ENCODE measurements at places on chromosomes 12 and 14. TPM values are rescaled to one million over a fixed set of nuclear protein-coding genes. Genes with fewer than 3 reads are reported as not detected.
A peak's percentile ranks its signal among the peaks of the same experiment; 100 is the strongest.

Gene KCNH3
- 0.66 TPM for total RNA-seq

Gene PTGDR
- total RNA-seq, result 0.17 TPM

Gene MAP1LC3B2
- total RNA-seq, result 3.0 TPM

Gene FOXN4
- total RNA-seq, result not detected

Gene LPAR5
- 1.7 TPM for total RNA-seq

Gene CEP128
- 3.5 TPM for total RNA-seq

Gene CFAP54
- 5.8 TPM for total RNA-seq

Gene HOXC5
- not detected for total RNA-seq

Gene FITM1
- 0.34 TPM for total RNA-seq

DNA sequence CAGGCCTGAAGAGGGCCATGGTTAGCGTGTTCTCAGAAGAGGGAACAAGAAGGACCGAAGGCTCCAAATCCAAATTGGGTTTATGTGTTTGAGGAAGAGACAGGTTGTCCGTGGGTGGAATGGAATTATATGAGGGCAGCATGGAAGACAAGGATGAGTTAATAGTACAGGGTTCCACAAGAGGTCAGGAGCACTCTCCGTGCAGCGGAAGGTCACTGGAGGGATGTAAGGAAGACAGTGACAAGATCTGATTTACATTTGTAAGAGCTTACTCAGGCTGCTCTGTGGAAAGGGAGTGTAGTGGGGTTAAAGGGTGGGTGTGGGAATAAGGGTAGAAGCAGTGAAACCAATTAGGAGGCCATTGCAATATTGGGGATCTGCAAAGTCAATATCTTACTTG is 97.0 kb downstream of the TPH2 start:
- H3K4me1 ChIP-seq, result no peaks in the 10 kb centered on the region
- H3K4me3 ChIP-seq, result no peak overlapping the region

DNA sequence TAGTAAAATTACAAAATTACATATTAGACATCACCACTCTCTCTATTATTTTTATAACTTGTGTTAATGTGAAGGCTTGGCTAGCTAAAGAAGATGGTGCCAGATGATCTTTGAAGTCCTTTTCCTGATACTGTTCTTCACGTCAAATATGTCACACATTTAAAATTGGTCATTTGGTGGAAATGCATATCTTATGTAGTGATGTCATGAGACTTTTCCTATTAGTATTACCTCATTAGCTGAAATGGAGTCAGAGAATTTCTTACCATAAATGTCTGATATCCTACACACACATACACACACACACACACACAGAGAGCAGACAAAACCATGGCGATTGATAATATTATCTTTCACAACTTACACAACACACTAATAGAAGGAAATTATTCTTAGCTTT is 124.8 kb upstream of the PTPRB start:
- H3K27me3 ChIP-seq, result no peaks in the 10 kb centered on the region
- no peak for DNase-seq
- H3K36me3 ChIP-seq, result no peaks in the 10 kb centered on the region
- H3K27ac ChIP-seq, result no peak overlapping the region
- no peaks in the 10 kb centered on the region for H3K4me1 ChIP-seq

GRCh38 chr12:3622021-3622821 is 130.7 kb downstream of the CRACR2A start:
- no peak overlapping the region for H3K27ac ChIP-seq
- no peak for DNase-seq

- no peak overlapping the region for H3K4me3 ChIP-seq
- DNase-seq, result no peak
- H3K27me3 ChIP-seq, result no peaks in the 10 kb centered on the region
- no peaks in the 10 kb centered on the region for H3K36me3 ChIP-seq
Measured at GRCh38 chr12:126706300-126706699, 1560.7 kb upstream of the TMEM132C start.

DNA sequence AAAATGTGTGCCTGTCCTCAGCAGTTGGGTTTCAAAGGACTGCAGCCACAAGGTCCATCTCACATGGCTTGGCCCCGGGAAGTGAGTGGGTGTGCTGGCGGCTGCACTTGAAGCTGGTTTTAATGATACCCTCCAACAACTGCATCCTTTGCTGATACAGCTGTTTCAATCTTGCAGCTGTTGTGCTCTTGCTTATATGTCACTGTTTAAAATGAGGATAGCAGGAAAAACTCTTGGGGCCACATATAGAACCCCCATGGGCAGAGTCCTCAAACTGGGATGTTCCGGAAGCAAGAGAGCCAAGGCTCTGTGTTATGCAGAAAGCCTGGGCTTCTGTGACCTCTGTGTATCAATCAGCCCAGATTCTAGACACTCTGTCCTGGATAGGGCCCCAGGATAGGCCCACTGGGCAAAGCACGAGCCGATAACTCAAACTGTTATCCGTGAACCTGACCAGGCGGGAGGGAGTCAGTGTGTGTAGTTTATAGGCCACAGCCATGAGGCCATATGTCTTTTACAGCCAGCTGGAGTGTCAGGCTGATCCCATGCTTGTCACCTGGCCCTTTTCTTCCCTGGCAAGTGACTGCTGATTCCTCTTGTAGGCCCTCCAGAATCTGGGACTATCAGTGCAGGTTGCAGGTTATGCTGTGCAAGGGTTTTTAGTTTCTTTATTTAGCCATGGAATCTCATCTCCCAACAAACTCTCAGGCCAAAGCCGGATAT is 74.3 kb downstream of the SSPN start:
- H3K36me3 ChIP-seq, result no peaks in the 10 kb centered on the region
- H3K4me3 ChIP-seq, result no peak overlapping the region
- peaks cover 35% of the 10 kb centered on the region for H3K4me1 ChIP-seq
- H3K27ac ChIP-seq, result no peak overlapping the region

GRCh38 chr14:32710731-32711680 is 227.7 kb upstream of the NPAS3 start:
- peaks cover 15% of the 10 kb centered on the region for H3K4me1 ChIP-seq
- H3K4me3 ChIP-seq, result peak overlapping the region; percentile 38
- no peaks in the 10 kb centered on the region for H3K27me3 ChIP-seq
- DNase-seq, result no peak
- H3K27ac ChIP-seq, result peak overlapping the region; percentile 80

DNA sequence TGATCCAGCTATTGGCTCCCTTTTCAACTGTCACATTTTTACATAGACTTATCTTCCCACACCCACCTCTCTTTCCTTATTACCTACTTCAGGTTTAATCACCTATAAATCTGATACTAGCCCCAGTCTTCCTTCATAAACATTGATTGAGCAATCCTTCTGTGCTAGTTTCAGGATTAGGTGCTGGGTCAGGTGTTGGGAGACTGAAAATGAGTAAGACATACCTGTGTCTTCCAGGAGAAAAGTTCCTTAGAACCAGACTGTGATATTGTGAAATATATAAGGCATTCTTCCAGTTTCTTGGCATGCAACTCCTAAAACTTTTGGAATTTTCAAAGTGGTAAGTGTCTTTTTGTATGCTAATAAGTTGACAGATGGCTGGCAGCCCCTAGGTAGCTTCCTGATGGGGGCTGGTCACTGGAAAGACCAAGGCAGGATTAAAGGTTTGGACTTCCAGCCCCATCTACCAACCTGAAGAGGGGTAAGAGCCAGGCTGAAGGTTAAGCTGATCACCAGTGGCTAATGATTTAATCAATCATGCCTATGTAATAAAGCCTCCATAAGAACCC is 4.6 kb downstream of the ANO6 start:
- H3K27me3 ChIP-seq, result no peaks in the 10 kb centered on the region
- peak overlapping the region; percentile 69 for H3K27ac ChIP-seq
- no peaks in the 10 kb centered on the region for H3K36me3 ChIP-seq
- no peak for DNase-seq
- peaks cover 73% of the 10 kb centered on the region for H3K4me1 ChIP-seq
- H3K4me3 ChIP-seq, result no peak overlapping the region

DNA sequence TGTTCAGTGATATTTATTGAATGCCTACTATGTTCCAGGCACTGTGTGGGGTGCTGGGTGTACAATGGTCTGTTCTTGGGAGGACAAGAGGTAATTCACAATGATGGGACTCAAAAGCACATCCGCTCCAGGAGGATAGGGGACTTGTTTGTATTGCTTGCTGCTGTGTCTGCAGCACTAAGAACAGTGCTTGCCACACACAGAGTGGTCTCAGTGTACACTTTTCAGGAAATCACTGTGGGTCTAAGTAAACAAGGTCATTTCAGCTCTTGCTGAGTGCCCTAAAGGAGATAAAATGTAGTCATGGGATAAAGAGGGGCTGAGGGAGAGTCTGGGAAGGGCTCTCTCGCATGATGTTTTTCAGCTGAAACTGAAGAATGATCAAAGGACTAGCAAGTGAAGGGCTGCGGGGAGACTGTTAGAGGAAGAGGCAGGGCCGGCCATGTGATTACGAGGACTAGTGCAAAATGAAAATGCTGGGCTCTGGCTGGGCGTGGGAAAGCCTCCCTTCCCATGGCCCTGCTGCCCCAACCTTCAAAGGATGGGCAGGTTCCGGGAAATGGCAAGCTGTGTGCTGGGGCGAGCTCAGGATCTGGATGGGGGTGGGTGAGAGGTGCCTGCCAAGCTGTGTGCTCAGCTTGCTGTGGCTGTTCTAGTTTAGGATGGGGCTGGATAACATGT is 39.1 kb downstream of the ADCK1 start:
- no peak overlapping the region for H3K4me3 ChIP-seq
- no peak overlapping the region for H3K27ac ChIP-seq
- H3K4me1 ChIP-seq, result no peaks in the 10 kb centered on the region
- peaks cover 13% of the 10 kb centered on the region for H3K36me3 ChIP-seq
- DNase-seq, result no peak
- H3K27me3 ChIP-seq, result no peaks in the 10 kb centered on the region

GRCh38 chr14:58216544-58216943 is 16.6 kb downstream of the ACTR10 start:
- H3K4me3 ChIP-seq, result no peak overlapping the region
- DNase-seq, result no peak
- no peaks in the 10 kb centered on the region for H3K4me1 ChIP-seq
- H3K27me3 ChIP-seq, result no peaks in the 10 kb centered on the region

DNA sequence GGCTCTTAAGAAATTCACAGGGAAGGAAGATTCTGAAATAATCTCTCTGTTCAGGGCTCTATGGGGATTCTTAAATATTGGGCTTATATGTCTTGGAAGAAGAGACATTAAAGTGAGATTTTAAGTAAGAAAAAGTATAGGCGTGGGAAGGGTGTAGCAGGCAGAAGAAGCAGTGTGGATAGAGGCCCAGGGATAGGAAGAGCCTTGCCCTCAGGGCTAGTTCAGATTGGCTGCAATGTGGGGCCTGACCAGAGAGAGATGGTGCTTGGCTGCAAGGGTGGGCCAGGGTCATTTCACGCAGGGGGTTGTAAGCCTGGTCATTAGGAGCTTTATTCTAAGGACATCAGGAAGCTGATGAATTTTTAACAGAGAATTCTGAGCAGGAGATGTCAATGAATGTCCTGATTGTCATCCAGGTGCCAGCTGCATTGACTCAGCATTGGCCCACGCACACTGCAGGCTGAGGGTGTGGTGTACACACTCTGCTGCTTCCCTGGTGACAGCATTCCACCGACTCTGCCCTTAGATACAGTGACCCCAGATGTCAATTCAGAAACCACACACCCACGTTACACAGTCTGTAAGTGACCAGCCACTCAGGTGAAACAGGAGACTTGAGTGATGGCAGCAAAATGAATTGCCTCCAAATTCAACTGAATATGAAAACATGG is 582.5 kb downstream of the NRXN3 start:
- no peak overlapping the region for H3K4me3 ChIP-seq
- H3K4me1 ChIP-seq, result no peaks in the 10 kb centered on the region
- H3K27ac ChIP-seq, result no peak overlapping the region
- H3K36me3 ChIP-seq, result no peaks in the 10 kb centered on the region
- no peaks in the 10 kb centered on the region for H3K27me3 ChIP-seq

- no peak overlapping the region for H3K27ac ChIP-seq
- DNase-seq, result no peak
- no peaks in the 10 kb centered on the region for H3K27me3 ChIP-seq
- no peaks in the 10 kb centered on the region for H3K36me3 ChIP-seq
Measured at GRCh38 chr12:87280893-87281292, 748.3 kb downstream of the C12orf50 start.

- H3K4me1 ChIP-seq, result peaks cover 63% of the 10 kb centered on the region
- H3K27me3 ChIP-seq, result no peaks in the 10 kb centered on the region
- peak overlapping the region; percentile 85 for H3K4me3 ChIP-seq
- H3K36me3 ChIP-seq, result peaks cover 14% of the 10 kb centered on the region
- H3K27ac ChIP-seq, result peak overlapping the region; percentile 98
Measured at GRCh38 chr12:50112456-50113218, 601 bp downstream of the COX14 start.

- no peaks in the 10 kb centered on the region for H3K27me3 ChIP-seq
- no peaks in the 10 kb centered on the region for H3K4me1 ChIP-seq
- DNase-seq, result peak; percentile 34
- H3K36me3 ChIP-seq, result no peaks in the 10 kb centered on the region
Measured at GRCh38 chr12:52452101-52452500, at the start of gene KRT6B. TSS of gene KRT6B (minus strand) at chr12:52452146. CDS start at chr12:52452078, 68 bp downstream.

DNA sequence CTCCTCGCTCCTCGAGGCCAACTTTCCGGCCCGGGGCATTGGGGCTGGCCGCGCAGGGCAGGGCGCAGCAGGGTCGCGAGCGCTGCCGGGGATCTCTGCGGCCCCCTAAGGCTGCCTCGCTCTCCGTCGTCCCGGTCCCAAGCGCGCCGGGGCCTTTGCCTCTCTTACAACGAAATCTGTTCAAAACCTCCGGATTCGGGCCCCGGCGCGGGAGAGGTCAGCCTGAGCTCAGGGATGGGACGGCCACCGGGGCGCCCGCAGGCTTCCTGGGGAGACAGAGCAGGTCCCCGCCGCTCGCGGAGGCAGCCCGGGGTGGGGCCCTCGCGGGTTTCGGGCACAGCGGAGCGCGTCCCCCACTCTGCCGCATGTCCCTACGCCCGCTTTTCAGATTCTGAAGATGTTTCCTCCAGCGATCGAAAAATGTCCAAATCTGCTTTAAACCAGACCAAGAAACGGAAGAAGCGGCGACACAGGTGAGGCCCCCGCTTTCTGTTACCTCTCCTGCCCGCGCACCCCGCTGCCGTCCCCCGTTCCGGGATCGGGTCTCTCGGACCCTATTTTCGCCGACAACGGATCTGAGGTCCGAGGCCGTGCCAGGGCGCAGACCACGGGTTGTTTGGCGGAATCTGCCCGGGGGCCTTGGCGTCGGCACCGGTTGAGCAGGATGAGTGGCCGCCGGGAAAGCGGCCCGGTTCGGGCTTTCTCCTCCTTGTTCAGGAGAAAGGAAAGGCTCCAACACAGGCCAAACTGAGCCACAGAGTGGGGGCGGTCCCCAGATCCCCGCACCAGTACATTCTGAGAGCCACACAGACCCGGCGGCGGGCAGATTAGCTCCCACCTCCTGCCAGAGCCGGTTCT is 1.8 kb downstream of the VSX2 start:
- DNase-seq, result no peak
- peak overlapping the region; percentile 44 for H3K4me3 ChIP-seq
- H3K36me3 ChIP-seq, result no peaks in the 10 kb centered on the region

- no peak overlapping the region for H3K27ac ChIP-seq
- H3K4me1 ChIP-seq, result no peaks in the 10 kb centered on the region
- H3K27me3 ChIP-seq, result no peaks in the 10 kb centered on the region
- H3K4me3 ChIP-seq, result no peak overlapping the region
Measured at GRCh38 chr12:44158746-44159145, 322.9 kb downstream of the TMEM117 start.
